ENCODE measurements at places on chromosomes 13 and 19.

DNA sequence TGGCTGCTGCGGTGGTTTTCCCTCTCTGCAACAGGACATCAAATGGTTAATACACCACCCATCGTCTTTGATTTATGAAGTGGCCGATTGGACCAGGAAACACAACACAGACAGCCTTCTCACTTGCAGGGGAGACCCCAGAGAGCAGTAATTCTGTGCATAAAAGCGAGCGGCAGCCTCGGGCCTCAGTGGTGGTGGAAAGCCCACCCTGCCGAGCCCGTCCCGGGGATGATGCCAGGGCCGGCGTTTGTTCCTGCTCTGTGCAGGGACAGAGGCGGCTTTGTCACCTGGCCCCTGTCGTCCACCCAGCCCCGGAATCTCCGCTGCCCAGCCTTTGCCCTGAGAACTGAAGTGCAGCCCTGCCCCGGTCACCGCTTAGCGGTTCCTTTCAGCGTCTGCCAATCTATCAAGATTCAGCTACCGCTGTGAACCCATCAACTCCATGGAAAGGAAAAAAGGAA lies 184.4 kb downstream of the TSHZ3 start:
- no peak for DNase-seq

DNA sequence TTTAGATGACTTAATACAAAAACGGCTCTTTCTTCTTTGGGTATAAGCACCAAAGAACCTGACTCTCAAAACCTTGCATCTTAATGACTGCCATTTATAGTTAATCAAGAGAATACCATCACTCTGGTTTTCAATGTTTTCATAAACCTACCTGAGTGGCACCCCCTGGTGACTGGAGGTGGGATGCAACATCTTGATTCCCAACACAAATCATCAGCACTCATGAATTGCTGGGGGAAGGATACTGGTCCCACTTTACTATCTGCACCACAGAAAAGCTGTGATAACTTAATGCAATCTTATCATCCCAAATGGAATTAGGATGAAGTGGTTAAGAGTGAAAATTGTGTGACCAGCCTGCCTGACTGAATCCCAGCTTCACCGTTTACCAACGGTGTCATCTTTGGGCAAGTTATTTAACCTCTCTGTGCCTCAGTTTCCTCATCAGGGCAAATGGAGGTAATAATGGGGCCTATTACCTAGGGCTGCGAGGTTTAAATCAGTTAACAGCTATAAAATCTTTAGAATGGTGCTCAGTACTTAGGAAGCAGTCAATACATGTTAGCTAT lies 366.4 kb downstream of the KLF12 start:
- no peak for DNase-seq

GRCh38 chr13:96033220-96034015 lies 19.8 kb downstream of the UGGT2 start:
- peak; percentile 64 for DNase-seq

- no peak for DNase-seq
These were observed 198.4 kb downstream of the DLEU7 start for GRCh38 chr13:50645092-50645491.

DNA sequence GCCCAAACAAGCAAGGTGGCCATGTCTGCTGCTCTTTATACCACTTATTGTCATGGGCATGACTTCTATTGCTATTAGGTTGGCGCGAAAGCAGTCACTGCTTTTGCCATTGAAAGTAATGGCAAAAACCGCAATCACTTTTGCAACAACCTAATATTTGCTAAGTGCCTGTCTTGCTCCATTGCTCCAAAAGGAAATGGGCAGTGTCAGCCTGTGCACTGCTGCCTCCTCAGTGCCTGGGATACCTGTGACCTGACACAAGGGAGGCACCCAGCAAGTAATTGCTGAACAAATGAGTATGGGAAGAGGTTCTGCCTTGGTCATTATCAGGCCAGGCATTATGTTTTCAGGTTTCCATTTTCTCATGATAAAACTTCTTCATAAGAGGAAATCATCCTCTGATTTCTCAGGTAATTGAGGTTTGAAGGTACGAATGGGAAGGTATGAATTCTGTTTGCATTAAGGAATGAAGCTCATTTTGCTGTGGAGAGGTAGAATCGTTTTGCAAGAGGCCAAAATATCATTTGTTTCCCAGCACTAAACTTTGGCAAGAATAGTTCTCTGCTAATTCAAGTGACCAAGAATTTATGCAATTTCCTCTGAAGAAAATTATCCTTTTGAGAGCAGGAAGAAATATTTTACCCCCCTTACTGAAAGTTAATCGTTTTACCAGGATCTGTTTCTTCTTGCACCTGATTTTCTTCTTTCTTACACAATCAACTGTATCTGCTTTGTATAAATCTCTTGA lies 128.4 kb upstream of the SPRY2 start:
- DNase-seq: no peak

- no peak for DNase-seq
These were observed 28.4 kb downstream of the UBAC2 start for GRCh38 chr13:99228737-99229691.

DNA sequence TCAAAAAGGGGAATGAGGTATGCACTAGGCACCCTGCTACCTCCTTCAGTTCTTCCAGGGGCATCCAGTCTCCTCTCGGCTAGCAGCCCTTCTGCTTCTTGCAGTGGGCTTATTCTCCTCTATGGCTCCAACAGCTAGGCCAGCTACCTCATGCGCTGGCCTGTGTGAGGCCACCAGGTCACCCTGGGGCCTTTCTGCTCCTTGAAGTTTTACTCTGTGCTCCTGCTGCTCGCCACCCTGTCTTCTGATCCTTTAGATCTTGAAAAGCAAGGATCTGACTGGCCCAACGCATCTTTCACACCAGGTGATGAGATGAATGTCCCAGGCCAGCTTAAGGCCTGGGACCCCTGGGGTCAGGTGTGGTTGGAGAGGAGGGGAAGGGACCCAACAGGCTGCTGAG lies 66.2 kb downstream of the RUBCNL start:
- no peak for DNase-seq

GRCh38 chr19:11246941-11247340 lies 7.5 kb downstream of the ANGPTL8 start:
- no peak for DNase-seq

GRCh38 chr13:90800082-90800746 lies 547.3 kb upstream of the MIR17HG start:
- peak; percentile 28 for DNase-seq

- DNase-seq: no peak
These were observed 8.4 kb upstream of the KLK14 start for GRCh38 chr19:51091126-51091525.

DNA sequence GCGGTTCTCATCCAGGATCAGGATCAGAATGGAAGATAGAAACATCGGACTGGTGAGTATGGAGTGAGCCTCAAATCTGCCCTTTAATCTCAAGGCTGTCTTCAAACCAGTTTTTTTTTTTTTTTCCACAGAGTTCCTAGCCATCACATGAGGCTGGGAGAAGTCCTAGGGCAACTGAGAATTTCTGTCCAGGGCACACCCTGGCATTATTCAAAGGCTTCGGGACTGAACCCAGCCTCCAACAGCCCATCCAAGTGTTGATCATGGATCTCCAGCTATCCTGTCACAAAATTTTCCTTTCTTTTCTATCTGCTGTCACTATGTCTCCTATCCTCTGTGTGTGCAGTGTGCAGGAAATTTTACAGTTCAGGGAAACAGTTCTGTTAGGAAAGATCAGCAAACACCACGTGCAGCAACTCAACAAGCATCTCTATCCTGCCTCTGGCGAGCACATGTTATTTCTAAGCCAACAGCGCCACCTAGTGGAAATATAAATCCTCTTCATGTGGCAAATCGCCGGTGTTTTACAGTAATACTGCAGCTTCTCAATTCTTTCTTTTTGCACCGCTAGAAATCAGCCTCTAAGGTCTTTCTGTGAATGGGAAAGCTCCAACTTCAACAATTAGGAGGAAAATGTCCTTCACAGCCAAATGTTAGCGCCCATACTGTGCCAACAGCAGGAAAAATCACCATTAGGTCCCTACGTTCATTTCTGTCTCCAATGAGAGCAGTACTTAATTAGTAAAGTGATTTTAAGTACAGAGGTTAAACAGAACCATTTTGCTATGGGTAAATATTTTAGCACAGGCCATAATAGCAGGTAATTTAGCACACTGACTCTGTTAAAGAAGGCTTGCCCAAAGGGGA lies 21.4 kb upstream of the ZNF181 start:
- no peak for DNase-seq

DNA sequence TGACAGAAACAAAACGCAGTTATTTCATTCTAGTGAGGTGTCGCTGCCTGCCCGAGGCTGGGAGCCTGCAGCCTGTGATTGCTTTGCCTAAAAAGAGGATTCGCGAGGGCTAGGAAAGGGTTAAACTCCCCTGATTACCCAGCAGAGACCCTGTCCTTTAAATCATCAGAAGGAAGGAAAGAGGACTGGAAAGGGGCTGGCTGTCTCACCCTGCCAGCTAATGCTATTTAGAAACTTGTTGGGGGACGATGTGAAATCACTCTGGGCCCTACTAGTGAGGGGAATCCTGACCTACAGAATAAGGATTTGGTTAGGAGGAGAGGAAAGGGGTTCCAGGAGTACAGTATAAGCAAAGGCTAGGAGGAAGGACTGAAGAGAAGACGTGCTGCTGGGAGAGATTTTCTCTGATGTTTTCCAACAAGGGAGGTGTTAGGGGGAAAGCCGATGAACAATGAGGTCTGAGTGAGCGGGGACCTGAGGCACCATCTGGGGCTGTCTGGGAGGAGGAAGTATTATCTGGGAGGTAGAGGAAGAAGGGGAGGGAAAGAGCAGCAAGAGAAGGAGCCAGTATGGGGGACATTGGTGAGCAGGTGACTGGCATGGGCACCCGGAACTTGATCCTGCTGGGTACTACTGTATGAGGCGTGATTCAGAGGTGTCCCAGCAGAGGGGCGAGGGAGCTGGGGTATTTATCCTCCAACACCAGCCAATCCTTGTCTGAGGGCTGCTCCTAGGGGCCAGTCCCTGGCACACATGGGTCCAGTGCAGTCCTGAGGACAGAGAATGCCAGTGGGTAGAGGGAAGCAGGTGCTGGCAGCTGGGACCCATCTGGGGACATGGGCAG lies 55.7 kb upstream of the PTPRS start:
- no peak for DNase-seq

GRCh38 chr13:100075700-100076587 lies 12.9 kb upstream of the PCCA start:
- DNase-seq: no peak

GRCh38 chr19:56209091-56209490 lies 7.0 kb downstream of the ZSCAN5C start:
- no peak for DNase-seq

DNA sequence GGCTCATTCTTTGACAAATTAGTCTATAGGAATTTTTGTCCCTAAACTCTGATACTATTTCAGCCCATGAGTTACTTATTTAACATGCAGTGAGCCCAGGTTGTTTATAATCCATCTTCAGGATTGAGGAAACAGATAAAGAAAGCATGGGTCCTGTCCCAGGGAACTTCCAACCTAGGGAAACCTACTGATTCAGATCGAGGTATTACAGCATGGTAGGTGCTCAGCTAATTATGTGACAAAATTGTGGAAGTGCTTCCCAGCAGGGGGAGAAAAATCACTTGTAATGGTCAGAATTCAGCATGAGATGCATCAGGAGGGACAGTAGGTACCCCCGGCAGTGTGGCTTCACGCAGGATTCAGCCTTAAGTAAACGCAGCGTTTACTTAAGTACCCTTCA lies 171.3 kb downstream of the NUFIP1 start:
- DNase-seq: no peak

- DNase-seq: no peak
These were observed 1701.3 kb upstream of the PRR20A start for GRCh38 chr13:55439450-55439849.

DNA sequence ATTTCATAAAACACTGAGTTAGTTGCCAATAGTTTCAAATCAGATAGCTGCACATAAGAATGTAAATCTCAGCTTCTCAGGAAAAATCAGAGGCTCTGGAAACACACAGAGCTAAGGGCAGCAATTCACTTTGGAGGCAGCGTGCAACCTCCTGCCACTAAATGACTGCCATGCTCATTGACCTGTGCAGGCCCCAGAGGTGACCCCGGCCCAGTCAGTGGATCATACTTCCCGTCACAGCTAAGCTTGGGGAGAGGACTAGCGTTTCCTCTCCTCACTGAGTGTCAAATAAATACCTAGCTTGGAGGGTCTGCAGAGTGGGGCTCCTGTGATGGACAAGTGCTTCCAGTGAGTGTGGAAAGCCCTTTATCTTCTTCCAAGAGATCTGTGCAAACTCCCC lies 67.2 kb downstream of the UQCRFS1 start:
- DNase-seq: no peak

DNA sequence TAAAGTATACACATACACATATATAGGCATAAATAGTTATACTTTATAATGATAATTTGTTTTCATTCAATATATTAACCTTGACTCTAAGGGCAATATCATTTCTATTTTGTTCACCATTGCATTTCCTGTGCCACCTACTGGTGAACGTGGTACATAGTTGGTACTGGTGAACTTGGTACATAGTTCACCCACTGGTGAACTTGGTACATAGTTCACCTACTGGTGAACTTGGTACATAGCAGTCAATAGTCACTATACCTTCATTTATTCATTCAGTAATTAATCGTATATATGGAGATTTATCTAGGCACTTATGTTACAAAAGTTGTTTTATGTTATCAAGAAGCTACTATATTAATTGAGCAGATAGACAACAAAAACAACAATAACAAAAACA lies 172.6 kb upstream of the ATXN8OS start:
- no peak for DNase-seq

DNA sequence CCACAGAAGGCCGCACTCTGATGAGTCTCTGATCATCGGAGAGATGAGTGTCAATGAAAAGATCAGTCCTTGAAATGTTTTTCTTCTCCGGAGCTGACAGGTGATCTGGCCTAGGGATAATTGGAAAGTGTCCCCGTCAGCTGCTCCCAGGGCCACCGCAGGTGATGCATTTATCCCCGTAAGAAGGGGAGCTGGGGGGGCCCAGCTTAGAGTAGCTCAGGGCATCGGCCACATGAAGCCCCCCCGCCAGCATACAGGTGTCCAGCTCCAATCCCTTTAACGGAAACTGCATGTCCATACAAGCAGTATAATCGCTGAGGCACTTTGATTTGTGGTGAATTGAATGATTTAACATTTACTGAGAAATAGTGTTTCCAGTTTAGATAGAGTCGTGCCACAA lies 27.7 kb downstream of the ATP4B start:
- DNase-seq: no peak
